ENCODE measurements at places on chromosomes 7 and 10. TPM values are rescaled to one million over a fixed set of nuclear protein-coding genes. Genes with fewer than 3 reads are reported as not detected.

DNA sequence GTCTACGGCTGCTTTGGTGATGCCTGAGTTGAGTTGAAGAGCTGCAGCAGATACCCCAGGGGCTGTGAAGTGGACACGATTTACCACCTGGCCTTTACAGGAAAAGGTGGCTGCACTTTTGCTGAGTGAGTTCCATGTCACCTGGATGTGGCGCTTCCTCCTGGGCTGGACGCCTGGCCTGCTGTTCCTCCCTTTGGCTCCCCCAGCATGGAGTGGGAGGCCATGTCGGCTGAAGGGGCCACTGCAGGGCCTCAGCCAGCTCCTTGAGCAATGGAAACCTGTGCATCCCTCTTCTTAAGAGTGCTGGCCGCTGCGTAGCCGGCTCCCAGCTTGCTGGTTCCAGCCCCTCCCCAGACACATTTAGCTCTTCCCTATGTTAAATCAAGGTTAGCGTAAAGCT is 221.0 kb downstream of the GLRX3 start:
- no peak for DNase-seq

GRCh38 chr7:153566324-153566723 is 485.9 kb upstream of the DPP6 start:
- DNase-seq, result no peak

- DNase-seq, result no peak
Observed at GRCh38 chr7:156829669-156830336, 63.2 kb downstream of the LMBR1 start.

- no peak for DNase-seq
Observed at GRCh38 chr7:90931986-90932916, 332.0 kb upstream of the FZD1 start.

DNA sequence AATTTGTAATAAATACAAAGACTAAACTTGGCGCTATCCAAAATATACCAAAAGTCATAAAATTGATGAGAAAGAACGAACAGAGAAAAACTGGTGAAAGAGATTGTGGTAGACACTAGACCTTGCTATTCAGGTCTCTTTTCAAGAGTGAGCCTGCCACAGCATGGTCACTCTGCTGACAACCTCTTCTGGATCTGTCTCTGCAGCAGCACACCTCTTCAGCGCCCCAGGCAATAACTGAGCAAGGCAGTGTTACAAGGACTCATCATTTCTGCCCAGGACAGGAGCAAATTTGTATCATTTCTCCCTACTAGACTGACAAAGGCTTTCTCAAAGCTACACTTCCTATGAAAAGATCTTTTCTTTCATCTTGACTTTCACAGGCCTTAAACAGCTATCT is 976.0 kb downstream of the DNAJB9 start:
- DNase-seq, result no peak

DNA sequence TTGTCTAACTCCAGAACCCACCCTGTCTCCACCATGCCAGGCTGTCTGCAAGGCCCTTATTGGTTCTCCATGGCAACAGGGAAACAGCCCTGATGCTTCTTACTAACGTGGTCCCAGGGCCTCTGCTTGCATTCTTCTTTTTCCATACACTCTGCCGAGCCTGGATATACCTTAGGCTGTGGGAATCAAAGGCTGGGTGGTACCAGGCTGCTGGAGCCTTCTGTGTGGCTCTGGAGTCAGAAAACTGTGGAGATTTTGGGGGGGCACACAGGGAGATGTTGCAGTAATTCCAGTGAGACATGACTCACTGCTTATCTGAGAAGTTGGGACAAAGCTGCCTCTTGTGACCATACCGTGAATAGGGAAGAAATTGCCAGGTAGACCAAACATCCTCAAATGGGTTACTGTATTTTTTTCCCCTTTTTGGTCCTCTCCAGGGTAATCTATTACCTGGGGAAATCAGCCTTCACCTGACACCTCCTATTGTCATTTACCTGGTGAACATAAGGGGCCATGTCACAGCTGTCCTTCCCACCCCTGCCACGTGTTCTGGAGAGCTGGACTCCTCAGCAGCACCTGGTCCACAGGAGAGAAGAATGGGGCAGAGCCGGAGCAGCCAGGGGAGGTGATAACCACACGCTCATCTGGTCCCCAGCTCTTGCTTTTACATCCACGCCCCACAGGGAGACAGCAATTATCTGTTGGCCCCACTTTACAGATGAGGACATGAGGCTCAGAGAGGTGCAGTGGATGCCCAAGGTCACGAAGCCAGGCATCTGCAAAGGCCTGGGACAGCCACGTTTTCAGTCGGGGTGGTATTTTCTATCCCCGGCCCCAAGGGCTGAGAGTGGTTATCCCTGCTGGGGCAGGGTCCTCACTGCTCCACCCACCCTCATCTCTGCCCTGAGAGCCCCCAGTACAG is 4.6 kb downstream of the CHST3 start:
- no peak for DNase-seq

DNA sequence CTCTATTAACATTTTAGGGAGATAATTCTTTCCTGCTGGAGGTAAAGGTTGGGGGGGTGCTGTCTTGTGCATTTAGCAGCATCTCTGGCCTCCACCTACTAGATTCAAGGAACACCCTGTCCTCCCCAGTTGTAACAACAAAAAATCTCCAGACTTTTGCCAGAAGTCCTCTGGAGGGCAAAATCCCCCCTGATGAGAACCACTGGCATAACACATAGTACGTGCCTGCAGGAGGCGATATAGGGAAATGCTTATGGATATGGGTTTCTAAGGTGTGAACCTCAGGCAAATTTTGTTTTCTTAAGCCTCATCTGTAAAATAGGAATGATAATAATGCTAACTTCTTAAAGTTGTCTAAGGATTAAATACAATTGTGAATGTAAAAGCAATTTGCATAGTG is 2.9 kb upstream of the OSBPL3 start:
- no peak for DNase-seq

DNA sequence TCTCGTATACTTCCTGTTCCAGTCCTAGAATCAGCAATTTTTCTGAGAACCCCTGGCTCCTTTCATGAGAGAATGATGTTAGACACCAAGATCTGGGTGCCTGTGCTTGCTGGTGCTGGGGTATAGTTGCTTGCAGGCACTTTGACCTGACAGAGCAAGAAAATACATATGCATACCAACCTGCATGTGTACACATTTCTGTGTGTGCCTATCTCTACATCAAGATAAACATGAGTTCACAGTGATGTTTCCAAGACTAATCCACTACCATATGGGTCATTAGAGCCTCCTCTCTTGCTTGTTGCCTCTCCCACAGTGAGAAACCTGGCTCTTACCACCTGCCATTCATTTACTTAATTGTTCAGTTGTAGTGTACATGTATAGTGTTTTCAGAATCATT is 229.1 kb upstream of the IGFBP3 start:
- no peak for DNase-seq

- DNase-seq, result no peak
Observed at GRCh38 chr7:92092210-92092609, 42.1 kb downstream of the CYP51A1 start.

DNA sequence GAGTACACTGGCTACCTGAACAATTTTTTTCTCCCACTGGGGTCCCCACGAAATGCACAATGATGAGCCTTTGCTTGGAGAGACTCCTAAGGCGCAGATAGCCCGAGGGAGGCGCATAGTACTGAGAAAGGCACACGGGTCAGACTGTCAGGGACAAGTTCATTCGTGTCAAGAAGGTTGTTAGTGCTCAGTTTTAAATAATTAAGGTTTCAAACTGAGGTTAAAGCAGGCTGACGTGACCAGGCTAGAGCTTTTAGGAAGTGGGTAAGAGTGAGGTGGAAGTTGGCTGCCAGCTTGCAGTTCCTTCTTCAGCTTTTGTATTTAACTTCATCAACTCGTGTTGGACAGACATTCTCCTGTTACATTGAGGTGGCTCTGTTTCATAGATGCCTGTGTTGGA is 31.6 kb downstream of the RBM33 start:
- no peak for DNase-seq

GRCh38 chr10:75108684-75109458 is 2.6 kb upstream of the SAMD8 start:
- no peak for DNase-seq

- no peak for DNase-seq
Observed at GRCh38 chr7:130421684-130422083, 19.1 kb downstream of the CEP41 start.

- no peak for DNase-seq
Observed at GRCh38 chr10:23433701-23434100, 5.2 kb upstream of the OTUD1 start.

GRCh38 chr10:97016728-97017473 is 168.9 kb downstream of the SLIT1 start:
- no peak for DNase-seq

SCD gene
- 97.0 TPM for total RNA-seq

MUC12 gene
- total RNA-seq, result 0.72 TPM

PIK3AP1 gene
- 68.2 TPM for total RNA-seq

FGF8 gene
- total RNA-seq, result not detected

EPHA1 gene
- 38.0 TPM for total RNA-seq
